ENCODE measurements at places on chromosomes 2 and 18.

DNA sequence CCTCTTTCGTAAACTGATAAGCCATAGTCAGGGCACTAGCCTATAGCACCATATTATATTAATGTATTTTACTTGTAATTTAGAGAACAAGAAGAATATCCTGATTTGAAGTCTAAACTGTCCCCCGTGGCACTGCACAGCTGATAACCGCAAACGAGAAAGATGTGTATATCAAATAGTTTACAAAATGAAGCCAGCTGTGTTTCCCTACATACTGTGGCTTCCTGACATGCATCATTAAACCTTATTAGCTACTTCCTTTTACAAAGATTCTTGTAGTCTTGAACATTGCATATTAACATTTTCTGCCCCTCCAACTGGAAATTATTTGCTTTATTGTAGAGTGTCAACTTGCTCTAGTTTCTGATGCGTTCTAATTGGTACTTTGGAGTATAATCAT is 153.5 kb upstream of the NFATC1 start:
- DNase-seq = no peak

DNA sequence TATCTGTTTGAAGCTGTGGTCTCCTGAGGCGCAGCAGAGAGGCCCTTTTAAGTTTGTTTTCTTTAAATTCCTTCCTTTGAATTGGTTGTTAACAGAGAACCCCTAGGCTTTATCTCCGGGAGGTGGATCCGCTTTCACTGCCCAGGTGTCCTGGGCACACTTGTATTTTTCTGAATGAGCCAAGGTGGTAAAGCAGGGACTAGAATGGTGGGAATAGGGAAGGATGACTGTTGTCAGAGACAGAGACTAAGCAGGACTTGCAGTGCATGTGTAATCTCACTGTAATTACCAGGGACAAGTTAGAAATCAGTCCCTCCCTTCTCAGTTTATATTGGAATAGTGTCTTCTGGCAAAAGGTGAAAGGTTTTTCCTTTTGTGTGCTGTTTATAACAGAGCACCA is 72.8 kb downstream of the PHLPP1 start:
- peak; percentile 59 for DNase-seq

DNA sequence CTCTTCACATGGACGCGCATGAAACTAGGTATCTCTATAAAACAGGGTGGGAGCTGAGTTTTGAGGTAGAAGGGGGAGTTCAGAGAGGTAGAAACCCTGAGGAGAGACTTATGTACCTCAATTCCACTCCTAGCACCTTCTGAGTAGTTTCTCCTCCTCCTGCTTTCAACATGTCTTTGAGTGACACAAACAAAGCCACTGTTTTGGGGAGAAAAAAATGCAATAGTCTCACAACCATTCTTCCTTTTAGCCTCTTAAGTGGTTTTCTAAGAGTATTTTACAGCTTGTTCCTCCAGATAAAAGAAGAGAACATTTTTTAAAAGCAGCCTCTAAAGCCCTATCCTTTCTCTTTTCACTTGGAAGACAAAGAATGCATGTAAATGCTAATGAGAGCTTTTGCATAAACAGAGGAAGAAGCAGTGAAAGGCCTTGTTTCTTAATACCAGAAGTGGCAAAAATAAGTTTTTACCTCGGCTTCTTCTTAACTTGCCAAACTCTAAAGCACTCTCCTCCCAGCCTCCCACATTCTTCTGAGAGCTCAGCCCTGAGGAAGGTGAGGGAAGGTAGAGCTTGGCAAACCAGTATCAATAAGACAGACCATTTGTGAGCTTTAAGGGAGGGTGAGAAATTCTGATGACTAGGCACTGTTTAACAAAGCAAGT is 1304.4 kb upstream of the ACVR2A start:
- DNase-seq = peak; percentile 71

DNA sequence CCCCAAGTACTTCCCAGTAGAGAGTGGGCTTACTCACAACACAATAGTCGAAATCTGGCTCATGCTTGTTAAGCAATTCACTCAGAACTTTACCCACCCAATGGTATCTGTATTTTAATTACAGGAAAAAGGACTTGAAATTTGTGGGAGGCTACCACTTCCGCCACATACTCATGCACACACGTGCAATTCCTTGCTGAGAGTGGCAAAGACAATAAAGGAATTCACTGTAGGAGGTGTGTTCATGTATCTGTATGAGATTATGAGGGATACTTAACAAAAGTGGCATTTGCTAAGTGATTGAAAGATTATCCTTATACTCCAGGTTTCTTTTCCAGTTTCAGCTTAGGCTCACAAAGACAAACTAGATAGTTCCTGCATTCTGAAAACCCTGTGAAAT is 14.9 kb upstream of the LYPD6 start:
- DNase-seq = no peak

GRCh38 chr2:5942204-5942603 is 250.0 kb downstream of the SOX11 start:
- no peak for DNase-seq

DNA sequence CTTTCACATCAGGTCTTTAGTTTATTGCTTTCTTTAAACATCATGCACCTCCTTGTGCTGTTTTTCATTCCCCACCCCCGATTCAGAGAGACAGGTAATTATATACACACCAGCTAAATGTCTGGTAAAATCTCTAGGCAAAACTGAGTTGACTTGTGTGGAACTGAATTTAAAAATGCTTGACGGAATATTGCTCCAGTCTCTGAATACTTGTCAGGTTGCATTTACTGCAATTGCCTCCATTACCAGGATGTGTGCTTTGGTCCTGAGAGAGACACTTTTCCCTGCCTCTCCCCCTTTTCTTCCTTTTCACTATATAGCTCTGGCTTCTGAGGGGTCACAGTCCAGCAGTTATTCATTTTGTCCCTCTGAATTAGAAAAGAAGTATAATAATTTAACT is 104.0 kb downstream of the PTPRM start:
- no peak for DNase-seq

DNA sequence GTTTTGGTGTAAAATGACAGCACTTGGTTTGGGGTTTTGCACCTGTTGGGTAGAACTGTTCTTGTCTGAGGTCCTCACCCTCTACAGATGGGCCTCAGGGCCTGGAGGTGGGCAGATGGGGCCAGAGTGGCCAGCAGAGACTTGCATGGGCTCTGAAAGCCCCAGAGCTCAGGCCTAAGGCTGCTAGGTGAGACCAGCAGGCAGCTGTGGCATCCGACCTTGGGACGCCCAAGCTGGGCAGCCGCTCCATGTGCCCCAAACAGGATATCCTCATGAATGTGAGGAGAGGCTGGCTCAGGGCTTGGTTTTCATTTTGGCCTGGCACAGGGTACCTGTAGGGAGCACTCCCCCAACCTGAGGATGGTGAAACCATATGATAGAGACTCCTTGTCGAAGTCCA is 38.3 kb downstream of the GBX2 start:
- DNase-seq = no peak

- DNase-seq = no peak
These were observed 7.9 kb downstream of the SS18 start for GRCh38 chr18:26082475-26082874.

- no peak for DNase-seq
These were observed 56.9 kb downstream of the PLA2R1 start for GRCh38 chr2:160005476-160005875.

DNA sequence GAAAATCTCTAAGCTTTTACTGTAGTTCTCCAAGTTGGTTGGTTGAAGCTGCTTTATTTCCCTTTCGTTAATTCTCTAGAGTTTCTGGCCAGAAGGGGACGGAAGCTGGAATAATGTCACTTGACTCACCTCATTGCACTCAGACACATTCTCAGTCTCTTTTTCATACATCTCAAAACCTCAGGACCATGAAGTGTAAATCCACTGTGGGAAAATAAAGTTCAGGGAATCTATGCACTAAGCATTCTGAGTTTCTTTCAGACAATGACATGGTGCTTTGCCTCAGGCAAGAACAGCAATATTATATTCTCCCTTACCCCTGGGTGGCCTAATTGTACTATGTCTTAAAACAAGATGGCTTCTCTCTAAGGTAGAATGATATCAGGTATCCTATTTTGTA is 167.8 kb downstream of the PRPF40A start:
- no peak for DNase-seq

GRCh38 chr2:190843890-190844699 is 36.5 kb upstream of the GLS start:
- no peak for DNase-seq

- DNase-seq = no peak
These were observed 22.9 kb downstream of the COLEC12 start for GRCh38 chr18:477565-477964.

DNA sequence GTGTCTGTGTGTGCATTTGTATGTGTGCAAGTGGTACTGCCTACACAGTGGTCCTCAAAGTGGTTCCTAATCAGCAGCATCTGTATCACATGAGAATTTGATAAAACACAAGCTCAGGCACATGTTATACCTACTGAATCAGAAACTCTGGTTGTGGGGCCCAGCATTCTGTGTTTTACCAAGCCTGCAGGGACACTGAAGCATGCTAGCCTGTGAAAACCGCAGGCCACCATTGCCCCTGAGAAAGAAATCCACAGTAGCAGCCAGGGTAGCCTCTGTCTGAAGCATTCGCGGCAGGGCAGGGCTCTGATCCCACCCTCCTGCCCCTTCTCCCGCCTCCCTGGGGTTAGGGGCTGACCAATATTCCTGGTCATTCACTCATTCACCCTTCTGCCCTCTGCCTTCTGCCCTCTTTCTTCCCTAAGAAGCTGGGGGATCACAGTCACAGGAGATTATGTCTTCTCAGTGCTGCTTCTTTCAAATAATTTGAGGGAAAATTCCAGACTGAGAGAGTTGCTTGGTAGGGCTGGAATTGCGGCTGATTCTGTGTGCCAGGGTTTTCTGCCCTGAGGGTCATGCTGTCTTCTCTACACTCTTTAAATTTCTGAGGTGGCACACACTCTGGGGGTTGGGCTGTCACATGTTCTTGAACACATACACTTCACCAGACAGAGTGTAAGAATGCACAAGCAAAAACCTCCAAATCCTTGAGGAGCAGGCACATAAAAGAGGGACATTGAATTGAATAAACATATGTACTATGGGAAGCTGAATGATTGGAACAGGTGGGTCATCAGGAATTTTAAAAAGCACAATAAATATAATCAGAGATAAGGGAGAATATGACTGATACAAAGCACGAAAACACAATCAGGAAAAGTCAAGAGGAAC is 126.6 kb upstream of the SEC11C start:
- DNase-seq = no peak

DNA sequence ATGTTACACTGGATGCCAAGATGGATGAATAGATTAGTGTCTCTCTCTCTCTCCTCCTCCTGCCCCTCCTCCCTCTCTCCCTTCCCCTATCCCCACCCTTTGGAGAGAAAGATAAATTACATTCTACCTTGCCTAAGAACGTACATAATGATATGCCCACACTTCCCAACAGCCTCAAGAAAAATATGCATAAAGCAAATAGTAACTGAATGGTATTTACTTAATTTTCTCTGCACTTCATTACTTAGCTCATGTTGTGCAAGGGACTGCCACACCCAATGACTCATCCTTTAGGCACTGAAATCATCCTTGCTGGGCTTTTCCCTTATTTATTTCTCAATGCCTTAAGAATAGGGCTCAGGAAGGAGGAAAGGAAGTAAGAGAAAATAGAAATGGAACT is 137.3 kb upstream of the PID1 start:
- peak; percentile 62 for DNase-seq

- no peak for DNase-seq
These were observed 1031.8 kb upstream of the ZEB2 start for GRCh38 chr2:145551686-145552085.

- DNase-seq = no peak
These were observed 333.1 kb upstream of the HNRNPA3 start for GRCh38 chr2:176879426-176879995.

- no peak for DNase-seq
These were observed 355.9 kb downstream of the TXNL1 start for GRCh38 chr18:56282234-56283104.

GRCh38 chr2:54763636-54764291 is 40.3 kb downstream of the EML6 start:
- no peak for DNase-seq

DNA sequence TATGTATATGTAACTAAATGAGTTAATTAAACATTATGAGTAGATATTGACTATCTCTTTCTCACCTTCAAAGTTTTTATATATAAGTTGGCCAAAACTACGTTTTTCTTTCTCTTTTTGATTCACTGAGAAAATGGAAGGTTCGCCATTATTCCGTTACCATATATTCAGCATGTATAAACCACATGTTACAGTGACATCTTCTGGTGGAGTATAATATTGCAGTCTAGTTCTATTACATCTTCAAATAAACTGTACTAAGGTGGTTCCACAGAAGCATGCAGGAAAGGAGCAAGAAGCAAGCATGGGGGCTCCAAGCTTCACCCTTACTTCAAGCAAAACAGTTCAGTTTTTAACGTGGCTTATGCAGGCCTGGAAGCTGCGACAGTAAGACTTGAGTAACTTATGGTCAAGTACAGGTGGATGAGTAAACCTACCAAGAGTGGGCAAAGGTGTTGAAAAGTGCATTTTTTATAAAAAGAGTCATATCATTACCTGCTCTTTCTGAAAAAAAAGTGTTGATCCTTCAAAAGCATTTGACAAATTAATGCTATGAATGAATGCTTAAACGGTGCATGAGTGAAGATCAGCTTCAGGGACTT is 129.8 kb upstream of the RAB6C start:
- DNase-seq = no peak

- no peak for DNase-seq
These were observed 452.3 kb upstream of the MEX3C start for GRCh38 chr18:51649796-51650195.

DNA sequence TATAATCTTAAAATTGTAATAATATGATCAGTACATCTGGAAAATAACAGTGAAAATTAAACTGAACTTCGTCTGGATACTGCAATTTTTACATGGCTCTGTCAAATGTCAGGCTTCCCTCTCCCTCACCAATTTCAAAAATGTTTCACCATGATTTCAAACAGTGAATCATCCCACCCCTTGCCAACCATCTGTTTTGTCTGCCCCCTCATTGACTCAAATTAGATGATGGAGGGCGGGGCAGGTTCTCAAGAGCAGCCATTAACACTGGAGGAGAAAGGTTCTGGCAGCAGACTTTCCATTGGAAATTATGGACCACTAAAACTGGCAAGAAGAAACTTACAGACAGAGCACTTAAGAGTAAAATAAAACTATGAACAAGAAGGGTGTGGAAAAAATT is 1195.7 kb upstream of the ZEB2 start:
- DNase-seq = no peak

GRCh38 chr2:130263606-130264005 is 65.4 kb upstream of the TUBA3E start:
- no peak for DNase-seq

GRCh38 chr2:96342085-96342484 is 6.5 kb downstream of the NCAPH start:
- no peak for DNase-seq

DNA sequence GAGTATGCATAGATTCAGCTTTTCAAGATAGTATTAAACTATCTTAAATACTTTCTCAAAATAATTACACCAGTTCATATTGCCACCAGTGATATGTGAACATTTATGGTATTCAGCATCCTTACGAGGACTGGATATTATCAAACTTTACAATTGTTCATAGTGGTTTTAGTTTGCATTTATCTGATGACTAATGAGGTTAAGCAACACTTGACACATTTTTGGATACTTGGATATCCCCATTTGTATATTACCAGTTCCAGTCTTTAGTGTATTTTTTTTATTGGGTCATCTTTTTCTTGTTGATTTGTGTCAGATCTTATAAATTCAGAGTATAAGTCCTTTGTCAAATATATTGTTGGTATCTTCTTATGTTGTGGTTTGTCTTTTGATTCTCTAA is 128.4 kb downstream of the ASXL3 start:
- DNase-seq = no peak

Data from islet precursor cell (in vitro differentiated cells).